ENCODE measurements at places on chromosomes 1 and 21.

DNA sequence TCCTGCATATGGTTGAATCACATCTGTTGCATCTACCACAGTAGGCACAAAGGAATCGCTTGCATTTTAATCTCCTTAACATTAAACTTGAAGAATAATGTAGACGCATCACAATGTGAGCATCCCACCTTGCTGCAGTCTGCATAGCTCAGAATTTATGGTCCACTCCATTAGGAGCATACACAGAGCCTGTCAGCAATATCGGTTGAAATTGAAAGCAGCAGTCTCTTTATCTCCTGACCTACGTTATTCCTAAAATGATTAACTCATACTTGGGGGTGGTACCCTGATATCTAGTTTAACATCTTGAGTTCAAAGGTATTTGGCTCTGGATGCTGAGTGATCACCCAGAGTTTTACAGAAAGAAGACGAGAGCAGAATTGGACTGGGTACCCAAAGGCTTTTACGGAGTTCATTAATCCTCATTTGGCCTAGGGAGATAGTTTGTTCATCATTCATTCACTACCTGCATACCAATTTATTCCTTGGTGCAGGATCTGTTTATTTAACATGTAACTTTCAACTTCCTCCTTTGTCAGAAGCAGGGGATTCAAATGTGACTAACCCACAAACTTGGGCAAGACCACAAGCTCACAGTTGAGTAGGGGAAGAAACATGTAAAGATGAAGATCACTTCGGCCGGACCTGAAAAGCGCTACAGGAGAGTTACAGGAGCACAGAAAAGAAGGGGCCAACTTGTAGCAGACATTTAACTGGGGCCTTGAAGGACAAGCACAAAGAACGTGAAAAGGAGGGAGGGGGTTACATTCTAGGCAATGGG, 187.9 kb downstream of the DAB1 start:
- no peak for DNase-seq

- peak; percentile 62 for DNase-seq
Measured at GRCh38 chr1:207328004-207328403, 6.5 kb downstream of the CD55 start.

GRCh38 chr1:44408632-44409602, 3.9 kb downstream of the RNF220 start:
- no peak for DNase-seq

- DNase-seq, result no peak
Measured at GRCh38 chr1:21013510-21013909, 163.2 kb downstream of the EIF4G3 start.
